ENCODE measurements at places on chromosomes 6 and 20.

DNA sequence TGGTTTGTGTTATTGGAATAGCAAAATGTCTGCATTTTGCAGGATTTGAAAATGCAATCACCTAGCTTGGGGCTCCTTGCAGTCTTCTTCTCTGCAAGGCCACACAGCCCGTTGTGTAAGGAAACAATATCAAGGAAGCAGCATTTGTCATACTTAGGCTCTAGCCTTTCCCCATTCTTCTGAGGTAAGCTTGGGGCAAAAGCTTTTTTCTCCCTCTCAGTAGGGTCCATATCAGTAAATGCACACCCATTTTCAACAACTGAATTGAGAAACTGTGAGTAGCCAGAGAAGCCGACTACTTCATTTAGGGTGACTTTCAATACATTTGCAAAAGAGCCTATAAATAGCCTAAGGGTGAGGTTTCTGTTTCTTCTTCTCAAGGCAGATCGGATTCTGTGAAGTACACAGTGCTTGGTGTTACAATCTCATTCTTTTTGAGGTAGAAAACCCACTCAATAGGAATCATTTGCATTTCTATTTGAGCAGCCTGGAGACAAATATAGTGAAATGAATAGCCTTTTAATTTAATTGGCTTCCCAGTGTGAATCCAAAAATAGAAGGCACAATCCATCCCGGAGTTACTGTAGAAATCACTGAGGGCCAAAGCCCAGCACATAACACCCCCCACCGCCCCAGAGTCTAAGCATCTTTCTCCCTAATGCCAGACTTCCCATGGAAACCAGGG, 61.8 kb downstream of the BTBD3 start:
- DNase-seq: no peak

DNA sequence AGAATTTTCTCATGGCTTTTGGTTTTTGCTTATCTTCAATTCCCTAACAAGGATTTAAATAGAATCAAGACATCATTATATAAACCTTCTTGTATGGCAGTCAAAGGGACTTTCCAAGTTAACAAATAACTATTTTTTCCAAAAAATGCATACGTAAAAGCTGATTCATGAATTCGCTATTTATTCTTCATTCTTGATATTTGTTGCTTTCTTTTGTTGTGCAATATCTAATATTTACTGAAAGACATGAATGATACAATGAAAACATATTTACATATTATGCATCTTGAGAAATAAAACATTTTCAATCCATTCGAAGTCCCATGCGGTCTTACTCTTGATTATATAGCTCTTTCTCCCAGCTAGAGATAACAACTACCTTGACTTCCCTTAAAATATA, 47.0 kb upstream of the SPTLC3 start:
- no peak for DNase-seq

DNA sequence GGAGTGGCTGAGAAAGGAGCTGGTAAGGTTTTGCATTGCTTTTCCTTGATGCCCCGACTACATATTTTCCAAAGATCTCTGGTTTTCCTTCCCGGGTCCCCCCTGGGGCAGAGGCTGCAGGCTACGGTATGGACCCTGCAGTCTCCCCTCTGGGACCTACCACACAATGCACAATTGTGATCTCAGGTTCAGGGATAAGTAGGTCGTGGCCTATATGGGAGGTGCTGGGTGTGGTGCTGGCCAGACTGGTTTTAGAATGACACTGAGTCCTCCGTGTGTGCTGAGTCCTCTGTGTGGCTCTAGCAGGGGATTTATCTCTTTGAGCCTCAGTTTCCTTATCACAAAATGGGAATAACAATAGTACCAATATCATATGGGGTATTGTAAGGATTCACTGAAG, 376 bp downstream of the C20orf202 start:
- no peak for DNase-seq

GRCh38 chr6:12935637-12936036, 219.1 kb downstream of the PHACTR1 start:
- DNase-seq: no peak

DNA sequence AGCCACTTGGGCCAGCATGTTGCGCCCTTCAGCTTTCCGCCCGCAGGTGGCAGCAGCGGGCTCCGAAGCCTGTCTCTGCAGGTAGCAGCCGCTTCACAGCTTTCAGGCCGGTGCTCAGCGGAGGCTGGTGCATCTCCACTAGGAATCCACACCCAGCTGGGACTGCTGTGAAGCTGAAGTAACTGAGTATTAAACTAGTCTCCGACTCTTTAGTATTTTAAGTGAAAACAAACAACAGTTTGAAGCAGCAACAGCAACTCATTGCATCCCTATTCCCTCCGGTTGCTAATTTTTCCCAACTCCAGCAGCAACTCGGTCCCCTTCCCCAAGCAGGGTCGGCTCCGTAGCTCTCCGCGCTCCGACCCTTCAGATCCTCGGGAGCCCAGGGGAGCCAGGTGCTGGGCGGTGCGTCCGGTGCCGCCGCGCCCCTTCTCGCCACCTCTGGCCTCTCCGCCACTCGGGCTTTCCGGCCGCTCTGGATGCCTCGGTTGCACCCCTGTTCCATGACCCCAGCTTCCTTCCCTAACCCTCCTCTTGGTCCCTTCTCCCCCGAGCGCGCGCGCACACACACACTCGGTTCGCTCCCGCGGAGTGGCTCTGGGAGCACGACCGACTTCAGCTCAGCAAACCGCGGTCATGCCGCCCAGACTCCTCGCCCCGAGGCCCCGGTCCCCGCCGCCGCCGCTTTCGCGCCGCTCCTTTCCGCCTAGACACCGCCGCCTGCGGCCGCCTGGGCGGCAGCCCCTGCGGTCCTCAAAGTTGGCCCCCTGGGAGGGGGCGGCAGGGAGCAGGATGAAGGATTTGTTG, 765 bp upstream of the NKAIN2 start:
- no peak for DNase-seq

GRCh38 chr6:14075095-14075503, 42.5 kb upstream of the CD83 start:
- no peak for DNase-seq

Data from CD4-positive, alpha-beta T cell (primary cell).